Activated CD4-positive, alpha-beta T cell treated with anti-CD3 and anti-CD28 coated beads, Interleukin-2, amount 50 U/mL, for 16 hours (primary cell): ENCODE measurements at places on chromosomes 1 and 21.

DNA sequence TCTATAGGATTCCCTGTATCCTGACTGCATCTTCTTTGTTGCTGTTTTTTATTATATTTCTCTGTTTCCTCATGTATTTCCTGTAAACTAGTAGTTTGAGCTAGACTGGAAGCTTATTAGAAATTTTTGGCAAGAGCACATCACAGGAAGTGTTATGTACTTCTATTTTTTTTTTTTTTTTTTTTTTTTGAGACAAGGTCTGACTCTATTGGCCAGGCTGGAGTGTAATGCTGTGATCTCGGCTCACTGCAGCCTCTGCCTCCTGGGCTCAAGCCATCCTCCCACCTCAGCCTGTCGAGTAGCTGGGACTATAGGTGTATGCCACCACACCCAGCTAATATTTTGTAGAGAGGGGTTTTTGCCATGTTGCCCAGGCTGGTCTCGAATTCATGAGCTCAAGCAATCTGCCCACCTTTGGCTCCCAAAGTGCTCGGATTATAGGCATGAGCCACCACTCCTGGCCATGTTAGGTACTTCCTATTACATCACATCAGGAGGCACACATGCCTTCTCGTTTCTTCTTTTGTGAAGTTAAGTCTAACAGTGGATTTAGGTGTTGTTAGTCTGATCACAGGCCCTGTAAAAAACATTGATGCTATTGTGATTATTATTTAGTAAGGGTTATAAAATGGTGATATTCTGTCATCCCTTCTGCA is 12.5 kb downstream of the C1orf21 start:
- no peak for DNase-seq

GRCh38 chr1:173661271-173661670 is 8.4 kb downstream of the ANKRD45 start:
- DNase-seq, result no peak

DNA sequence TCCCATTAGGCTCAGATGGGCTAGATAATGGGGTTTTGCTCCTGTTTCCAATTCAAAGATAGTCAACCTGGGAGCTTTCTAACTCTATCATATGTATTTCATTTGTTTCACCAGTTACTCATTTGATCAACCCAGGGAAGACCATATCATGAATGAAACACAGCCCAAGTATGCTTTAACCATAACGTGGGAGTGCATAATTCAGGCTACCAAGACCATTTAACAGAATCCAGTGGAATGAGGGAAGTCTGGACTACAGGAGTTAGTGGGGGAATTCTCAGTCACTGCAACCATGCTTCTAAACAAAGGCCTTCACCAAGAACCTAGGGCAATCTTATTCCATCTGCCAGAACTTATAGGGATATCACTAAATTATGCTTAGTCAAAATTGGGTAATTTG is 15.0 kb upstream of the SLC16A1 start:
- no peak for DNase-seq

GRCh38 chr1:156733989-156734584 is 5.5 kb upstream of the ISG20L2 start:
- no peak for DNase-seq

GRCh38 chr1:24735509-24736375 is 9.5 kb upstream of the CLIC4 start:
- no peak for DNase-seq
